Stimulated activated CD4-positive, alpha-beta T cell treated with anti-CD3 and anti-CD28 coated beads, Interleukin-15, amount 100 ng/mL, for 1 hour (primary cell): ENCODE measurements at places on chromosomes 4 and X.

DNA sequence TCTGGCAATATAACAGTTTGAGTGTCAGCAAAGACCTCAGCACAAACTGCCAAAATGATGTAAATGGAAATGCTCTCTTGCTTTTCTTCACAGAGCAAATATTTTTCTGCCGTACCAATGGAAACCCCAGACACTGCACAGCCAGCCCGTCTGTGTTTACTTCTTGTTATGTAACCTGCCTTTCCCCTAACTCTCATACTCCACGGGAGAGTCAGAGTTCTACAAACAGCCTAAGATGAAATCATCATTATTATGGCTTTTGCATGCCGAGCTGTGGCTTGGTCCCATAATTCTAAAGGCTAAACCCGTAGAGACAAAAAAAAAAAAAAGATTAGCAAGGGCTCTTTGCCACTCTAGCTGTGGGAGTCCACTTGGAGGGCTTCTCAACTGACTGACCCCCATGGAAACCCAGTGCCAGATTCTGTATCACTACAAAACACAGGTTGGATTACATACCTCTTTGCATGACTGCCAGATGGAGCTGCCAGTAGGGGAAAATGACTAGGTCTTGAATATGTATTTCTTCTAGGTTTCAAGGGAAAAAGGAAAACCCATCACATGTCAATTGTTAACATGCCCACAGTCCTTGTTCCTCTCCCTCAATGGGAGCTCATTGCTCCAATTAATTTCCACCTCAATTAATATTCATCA lies 197.2 kb upstream of the CNKSR2 start:
- DNase-seq, result no peak

DNA sequence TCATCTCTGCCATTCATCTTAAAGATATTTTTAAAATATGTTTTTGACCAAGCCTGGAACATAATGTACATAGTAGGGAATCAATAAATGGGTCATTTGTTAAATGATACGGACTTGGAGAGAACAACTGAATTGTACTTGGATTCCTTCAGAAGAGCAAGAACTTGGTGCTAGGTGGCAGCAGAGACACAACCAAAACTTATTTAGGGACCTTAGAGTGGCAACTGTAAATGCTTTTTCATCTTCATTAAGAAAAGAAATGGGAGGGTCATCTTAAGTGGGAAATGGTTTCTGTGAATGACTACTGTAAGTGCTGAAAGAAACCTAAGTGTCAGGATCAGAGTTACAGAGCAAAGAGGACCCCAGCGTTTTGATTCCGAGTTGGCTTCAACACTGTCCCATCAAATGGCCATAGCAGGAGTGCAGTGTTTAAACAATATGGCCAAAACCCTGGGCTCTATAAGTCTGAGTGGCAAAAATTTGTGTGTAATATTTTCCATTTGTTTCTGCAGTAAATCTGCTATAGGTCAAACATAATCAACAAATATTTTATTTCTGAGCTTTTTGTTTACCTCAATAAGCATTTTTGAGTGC lies 213.6 kb downstream of the PALLD start:
- no peak for DNase-seq

GRCh38 chr4:829761-830600 lies 4.1 kb upstream of the CPLX1 start:
- DNase-seq, result no peak

GRCh38 chrX:15425024-15425423 lies 40.8 kb upstream of the VEGFD start:
- no peak for DNase-seq

- no peak for DNase-seq
Measured at GRCh38 chr4:93501244-93501643, 327.3 kb upstream of the ATOH1 start.

GRCh38 chrX:30278365-30278764 lies 30.8 kb downstream of the NR0B1 start:
- no peak for DNase-seq

- DNase-seq, result no peak
Measured at GRCh38 chrX:20019672-20020365, 29.0 kb upstream of the BCLAF3 start.

DNA sequence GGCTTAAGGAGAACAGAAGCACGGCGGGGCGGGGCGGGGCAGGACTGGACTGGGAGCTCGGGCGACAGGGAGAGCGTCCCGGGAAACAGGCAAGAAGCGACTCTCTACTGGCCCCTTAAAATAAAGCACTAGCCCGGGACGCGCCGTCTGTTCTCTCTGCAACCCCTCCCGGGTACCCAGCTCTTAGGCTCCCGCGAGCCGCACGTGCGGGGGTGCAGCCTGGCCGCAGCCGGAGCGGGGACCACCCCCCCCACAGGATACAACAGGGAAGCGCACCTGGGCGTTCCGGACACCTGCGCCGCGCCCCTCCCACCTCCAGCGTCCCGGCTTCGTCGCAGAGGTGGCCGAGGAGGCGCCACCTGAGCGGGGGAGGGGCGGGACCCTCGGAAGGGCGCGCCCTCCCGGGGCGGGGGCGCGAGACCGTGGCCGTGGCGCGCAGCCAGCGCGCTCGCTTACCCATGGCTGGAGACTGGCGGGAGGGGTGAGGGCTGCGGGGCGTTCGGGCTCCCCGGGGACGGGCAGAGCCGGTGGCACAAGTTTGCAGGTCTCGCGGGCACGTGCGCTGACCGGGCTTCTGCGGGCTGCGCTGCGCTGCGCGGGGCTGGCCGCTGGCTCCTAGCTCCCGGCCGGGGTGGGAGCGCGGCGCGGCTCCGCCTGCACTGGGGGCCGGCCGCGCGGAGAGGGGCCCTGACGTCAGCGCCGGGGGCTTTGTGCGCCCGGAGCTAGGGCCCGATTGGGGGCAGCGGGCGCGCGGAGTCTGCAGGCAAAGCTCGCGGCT lies 91.5 kb downstream of the GEMIN8 start:
- DNase-seq, result no peak

DNA sequence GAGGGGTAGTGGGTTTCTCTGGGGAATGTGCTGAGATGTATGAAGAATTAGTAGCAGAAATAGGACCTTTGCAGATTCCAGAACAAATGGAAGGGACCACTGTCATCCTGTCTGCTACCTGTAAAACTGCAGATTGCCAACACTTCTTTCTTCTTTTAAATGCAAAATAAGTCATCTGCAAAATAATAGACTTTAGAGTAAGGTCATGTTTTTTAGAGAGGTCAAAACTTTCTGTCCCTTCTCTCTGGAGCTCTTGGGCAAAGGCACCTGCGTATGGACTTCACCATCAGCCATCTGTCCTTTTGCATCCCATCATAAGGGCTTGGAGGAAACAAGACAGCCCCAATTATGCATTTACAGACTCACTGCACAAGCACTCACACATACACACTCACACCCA lies 121.1 kb upstream of the PPARGC1A start:
- DNase-seq, result no peak

GRCh38 chrX:21865436-21865835 lies 9.6 kb downstream of the YY2 start:
- DNase-seq, result no peak
